ENCODE measurements at places on chromosomes 3 and 15.

- no peak for DNase-seq
These were observed 10.2 kb upstream of the HTR3C start for GRCh38 chr3:184042617-184043016.

DNA sequence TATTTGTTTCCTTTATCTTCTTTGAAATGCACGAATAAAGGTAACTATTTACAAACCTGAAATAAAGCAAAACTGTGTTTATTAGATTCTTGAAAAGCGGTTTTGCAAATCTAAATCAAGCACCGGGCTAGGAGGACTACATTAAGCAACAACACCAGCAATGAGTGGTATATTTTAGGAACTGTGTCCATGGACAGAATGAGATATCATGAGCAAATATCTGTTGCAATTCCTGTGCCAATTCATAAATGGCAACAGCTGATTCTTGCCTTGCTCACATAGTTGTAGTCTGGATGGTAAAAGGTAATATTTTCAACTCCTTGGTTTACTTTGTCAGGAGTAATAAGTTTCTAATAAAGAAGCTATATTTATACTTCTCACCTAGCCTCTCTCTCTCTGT is 403.3 kb downstream of the LPP start:
- no peak for DNase-seq

- no peak for DNase-seq
These were observed 150.2 kb downstream of the DNAJB8 start for GRCh38 chr3:128316481-128316891.

DNA sequence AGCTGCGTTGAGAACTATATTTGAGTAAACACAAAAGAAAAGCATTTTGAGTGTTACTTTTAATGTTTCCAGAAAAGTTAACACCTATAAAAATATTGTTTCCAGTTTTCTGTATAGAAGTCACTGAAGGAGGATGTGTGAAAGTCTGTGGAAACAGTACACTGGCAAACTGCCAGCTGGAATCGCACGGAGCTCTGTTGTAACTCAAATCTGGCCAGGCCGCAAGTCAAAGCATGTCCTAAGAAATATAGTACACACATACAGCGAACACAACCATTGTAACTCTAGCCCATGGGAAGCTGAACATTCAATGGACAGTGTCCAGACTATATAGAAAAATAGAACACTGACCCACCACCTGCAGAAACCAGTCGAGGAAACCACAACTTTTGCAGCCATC is 657.2 kb downstream of the FHIT start:
- no peak for DNase-seq

DNA sequence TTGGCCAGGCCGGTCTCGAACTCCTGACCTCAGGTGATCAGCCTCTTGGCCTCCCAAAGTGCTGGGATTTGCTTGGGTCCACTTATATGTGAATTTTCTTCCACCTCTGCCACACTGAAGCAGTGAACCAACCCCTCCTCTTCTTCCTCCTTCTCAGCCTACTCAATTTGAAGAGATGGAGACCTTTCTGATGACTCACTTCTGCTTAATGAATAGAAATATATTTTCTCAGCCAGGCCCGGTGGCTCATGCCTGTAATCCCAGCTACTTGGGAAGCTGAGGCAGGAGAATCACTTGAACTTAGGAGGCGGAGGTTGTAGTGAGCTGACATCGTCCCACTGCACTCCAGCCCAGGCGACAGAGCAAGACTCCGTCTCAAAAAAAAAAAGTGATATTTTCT is 46.8 kb upstream of the GATM start:
- DNase-seq: peak; percentile 39

GRCh38 chr15:48828906-48829305 is 18.0 kb upstream of the CEP152 start:
- DNase-seq: no peak

GRCh38 chr3:171813897-171814460 is 3.7 kb upstream of the PLD1 start:
- DNase-seq: no peak

DNA sequence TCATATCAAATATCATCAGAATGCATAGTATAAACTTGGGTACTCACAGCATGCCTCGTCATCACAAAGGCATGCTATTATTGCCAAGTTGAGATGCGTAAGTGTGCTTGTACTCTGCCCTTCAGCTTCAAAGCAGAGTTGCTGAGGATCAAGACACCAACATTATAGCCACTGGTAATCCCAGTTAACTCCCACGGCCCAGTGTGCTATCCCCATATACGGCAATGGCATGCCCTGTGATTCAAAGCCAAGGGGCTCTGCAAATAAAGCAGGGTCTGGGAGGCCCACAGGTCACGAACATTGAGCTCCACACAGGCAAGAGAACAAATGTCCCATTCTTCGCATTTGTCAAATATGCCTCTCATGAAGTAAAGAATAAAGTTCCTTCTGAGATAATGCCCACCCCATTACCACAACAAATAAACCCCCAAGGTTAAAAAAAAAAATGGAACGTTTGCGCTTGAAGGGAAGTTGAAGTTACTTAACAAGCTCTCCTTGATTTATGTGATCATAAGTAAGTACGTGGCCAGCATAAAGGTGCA is 298.1 kb upstream of the NECTIN3 start:
- DNase-seq: no peak

DNA sequence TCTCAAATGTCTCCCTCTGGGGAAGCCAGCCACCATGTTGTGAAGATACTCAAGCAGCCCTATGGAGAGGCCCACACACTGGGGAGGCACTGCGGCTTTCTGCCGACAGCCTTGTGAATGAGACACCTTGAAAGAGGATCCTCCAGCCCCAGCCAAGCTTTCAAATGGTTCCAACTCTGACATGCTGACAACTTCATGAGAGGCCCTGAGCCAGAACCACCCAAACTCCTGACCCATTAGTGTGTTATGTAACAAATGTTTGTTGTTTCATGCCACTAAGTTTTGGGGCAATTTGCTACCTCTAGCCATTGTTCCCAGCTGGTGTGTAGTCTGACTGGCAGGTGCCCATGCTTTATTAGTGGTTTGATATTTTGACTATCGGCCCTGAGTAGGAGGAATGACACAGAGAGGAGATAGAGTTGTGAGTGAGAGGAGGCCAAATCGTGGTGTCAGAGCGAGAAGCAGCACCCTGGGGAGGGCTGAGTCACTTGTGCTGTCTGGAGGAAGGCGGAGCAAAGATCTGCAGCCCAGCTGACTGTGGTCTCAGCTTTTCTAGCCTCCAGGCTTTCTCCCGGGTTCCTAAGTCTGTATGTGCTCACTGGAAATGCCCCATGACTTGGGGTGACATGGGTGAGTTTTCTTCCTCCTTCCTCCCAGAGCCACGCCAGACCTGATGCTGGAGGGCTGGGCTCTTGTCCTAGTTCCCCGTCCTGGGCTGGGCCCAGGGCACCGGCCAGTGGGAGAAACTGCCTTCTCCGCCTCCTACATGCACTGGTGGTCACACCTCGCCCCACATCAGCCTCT is 56.7 kb upstream of the BLM start:
- peak; percentile 94 for DNase-seq

DNA sequence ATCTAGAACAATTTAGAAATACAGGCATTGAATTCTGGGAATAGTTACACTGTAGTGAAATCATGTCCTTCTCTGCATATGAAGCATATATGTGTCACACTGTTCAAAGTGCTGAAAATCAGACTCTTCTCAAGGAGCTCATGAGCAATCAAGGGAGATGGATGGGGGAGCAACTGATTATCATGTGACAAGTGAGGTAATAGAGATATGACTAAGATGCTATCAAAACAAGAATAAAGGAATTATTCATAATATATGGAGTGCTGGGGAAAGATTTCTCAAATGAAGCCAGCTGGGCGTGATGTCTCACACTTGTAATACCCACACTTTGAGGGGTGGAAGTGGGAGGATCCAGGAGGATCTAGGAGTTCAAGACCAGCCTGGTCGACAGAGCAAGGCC is 74.9 kb upstream of the CHRNB4 start:
- peak; percentile 96 for DNase-seq

GRCh38 chr3:134904241-134904771 is 109.2 kb downstream of the EPHB1 start:
- no peak for DNase-seq

DNA sequence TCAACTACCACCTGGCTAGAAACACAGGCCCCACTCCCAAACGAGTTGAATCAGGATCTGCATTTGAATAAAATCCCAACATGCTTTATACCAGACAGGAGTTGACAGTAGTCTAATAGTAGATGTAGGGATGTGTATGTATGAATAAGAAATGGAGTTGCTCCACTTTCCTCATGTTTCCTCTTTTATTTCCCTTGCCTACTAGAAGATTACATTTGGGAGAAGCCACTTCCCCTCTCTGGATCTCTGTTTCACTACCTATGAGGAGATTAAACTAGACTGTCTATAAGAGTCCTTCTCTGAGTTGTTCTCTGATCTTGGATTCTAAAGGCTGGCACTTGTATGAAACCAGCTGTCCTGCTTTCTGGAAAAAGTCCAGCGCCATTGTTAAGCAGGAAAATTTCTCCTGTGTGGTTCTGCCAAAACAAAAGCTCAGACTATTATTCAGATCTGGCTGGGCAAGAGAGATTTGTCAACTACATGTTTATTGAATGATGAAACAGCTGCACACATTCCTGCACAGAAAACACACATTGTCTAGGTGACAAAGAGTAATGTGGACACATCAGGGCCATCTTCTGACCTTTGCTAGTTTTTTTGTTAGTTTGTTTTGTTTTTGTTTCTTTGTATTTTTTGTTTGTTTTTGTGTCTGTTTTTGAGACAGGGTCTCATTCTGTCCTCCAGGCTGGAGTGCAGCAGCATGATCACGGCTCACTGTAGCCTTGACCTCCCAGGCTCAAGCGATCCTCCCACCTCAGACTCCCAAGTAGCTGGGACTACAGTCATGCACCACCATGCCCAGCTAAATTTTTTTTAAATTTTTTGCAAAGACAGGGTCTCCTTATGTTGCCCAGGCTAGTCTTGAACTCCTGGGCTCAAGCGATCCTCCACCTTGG is 29.9 kb downstream of the ACP3 start:
- DNase-seq: no peak

DNA sequence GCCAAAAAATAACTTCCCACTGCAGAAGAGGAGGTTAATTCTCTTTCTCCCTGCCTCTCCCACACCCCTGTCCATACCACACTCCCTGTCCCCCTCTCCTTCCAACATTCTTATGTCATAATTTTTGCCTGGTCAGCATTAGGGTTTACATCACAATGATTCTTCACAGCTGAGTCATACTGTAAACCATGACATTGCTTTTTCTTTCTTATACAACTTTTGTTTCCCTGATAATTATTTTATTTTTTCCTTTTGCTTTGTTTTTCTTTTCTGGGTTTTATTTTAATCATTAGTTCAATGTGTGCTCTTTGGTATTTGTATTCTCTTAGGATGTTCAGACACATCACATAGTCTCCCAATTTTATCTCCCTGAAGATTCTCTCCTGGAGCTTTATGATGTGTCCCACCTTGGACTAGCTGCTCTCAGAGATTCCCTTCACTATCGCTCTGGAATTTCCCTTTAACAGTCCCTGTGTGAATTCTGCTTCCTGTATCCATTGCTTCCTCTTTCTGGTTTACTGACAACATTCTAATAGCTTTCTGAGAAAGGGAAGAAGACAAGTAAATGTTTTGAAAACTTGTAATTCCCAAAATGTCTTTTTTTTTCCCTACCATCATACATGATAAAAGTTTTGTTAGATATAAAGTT is 70.7 kb downstream of the SOX2 start:
- peak; percentile 78 for DNase-seq

DNA sequence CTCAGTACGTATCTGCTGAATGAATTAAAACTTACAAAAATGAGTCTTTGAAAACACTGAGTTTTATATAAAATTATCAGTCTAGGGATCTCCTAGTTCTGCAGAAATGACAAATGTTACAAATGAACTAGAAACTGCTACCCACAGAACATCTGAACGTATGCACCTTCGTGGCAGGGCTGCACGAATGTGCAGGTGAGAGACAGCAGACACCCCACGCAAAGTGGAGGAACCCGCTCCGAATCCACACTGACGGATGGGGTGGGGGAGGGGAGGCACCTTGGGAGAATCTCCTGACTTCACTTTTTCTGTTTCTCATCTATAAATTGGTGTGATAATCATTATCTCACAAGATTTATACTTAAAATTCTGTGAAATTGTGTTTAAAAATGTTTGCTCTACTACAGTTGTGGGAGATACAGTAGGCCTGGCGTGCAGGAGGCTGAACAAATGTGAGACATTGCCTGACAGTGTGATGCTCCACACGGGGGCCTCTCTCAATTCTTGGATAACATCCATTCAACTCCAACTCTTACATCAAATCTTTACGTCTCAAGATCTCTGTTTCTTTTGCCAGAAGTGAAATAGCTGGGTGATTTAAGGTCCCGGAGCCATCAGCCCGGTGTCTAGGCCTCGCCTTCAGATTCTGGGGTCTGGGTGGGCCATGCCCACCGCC is 86.9 kb downstream of the ATP10A start:
- DNase-seq: no peak

GRCh38 chr3:30324587-30324986 is 281.8 kb upstream of the TGFBR2 start:
- DNase-seq: no peak

GRCh38 chr3:135981701-135982403 is 16.3 kb downstream of the PPP2R3A start:
- DNase-seq: no peak

GRCh38 chr3:33699275-33699674 is 18.8 kb downstream of the CLASP2 start:
- no peak for DNase-seq

- no peak for DNase-seq
These were observed 110.2 kb downstream of the NR1I2 start for GRCh38 chr3:119891944-119892721.

DNA sequence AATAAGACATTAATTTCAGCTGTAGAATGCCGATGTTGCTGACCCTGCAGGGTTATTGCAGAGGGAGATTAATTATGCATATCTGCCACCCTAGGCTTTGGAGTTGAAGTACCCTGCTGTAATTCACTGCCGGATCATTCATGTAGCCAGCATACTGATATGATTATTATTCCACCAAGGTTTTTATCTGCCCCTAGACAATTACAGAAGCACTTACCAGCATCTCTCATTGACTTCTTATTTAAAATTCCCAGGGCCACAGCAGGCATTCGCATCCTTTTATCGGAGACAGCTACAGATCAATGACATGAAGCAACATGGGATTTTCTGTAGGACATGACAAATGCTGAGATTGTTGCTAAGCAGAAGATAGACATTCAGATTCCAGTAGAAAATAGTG is 31.3 kb downstream of the IL1RAP start:
- no peak for DNase-seq

- DNase-seq: no peak
These were observed 54.9 kb upstream of the COL6A6 start for GRCh38 chr3:130462089-130462488.

- no peak for DNase-seq
These were observed 125.6 kb downstream of the VPS8 start for GRCh38 chr3:184937611-184938010.

DNA sequence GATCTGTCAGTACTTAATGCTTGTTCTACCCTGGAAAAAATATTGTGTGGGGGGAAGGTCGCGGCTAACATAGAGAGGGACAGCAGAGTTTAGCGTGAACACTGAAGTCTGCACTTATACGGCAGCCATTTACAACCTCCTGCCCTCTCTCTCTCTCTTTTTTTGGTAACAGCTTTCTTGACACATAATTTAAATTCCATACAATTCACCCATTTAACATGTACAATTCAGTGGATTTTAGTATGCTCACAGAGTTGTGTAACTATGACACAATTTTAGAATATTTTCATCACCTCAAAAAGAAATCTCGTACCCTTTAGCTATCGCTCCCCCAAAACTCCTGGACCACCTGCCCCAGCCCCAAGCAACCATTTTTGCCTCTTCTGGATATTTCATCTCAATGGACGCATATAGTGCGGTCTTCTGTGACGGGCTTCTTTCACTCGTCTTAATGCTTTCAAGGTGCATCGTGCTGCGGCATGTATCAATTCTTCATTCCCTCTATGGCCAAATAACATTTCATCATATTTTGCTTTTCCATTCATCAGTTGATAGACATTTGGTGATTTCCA is 141.8 kb downstream of the XXYLT1 start:
- no peak for DNase-seq

Measured in NCI-H226 (cell line).